Fibroblast of the aortic adventitia (primary cell): ENCODE measurements at places on chromosomes 4 and X.

- no peak for DNase-seq
Observed at GRCh38 chrX:124606724-124607123, 260.4 kb downstream of the SH2D1A start.

DNA sequence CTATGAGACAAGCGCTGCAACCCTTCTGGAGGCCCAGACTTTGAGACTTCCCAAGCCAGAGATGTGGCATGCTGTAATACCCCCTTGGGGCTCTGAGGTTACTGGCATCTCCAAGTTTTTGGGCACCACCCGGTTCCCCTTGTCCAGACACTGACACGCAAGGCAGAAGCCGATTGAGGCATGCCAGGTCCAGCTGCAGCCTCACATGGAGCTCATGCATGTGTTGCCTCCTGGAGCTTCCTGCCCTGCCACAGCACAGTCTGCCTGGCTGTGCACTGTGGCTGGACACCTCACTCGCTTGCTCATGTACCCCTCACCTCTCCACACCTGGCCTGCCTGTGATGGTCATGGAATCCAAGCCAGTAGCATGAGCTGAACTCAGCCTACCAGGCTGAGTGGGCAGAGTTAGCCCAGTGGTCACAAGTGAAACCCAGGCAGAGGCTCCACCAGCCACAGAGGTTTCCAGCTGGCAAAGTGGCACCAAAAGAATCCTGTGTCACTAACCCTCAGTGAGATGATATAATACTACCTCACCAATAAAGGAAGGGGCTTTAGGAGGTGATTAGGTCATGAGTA lies 789.2 kb upstream of the INTU start:
- DNase-seq = no peak

DNA sequence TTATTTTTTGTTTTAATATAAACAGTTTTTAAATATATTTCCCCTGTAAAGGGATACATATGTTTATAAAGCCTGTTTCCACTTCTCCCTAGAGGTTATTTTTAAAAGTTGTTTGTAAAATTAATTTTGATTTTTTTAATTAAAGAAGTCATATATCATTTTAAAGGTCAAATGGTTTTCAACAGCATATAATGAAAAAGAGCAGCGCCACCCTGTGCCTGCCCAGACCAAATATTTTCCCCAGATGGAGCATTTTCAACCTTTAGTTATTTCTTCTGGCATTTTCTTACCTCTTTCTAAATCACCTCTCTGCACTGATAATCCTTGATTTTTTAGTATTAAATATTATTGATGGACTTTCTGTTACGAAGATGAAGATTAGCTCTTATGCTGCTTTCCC lies 21.0 kb downstream of the MSX1 start:
- no peak for DNase-seq

DNA sequence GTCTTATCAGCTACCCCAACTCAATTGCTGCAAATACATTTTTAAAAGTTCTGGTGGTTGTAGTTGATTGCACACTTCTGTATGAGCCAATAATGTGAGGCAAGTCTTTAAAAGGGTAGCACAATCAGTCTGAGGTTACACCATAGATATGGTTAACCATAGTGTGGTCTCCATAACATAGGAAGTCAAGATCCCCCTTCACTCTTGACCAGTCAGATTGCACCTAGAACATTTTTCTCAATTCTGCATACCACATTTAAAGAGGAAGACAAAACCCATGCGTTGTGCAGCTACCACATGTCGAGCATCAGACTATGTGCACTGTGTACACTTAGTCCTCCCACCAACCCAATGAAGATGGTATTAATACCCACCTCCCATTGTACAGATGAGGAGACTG lies 26.5 kb upstream of the CYBB start:
- no peak for DNase-seq

DNA sequence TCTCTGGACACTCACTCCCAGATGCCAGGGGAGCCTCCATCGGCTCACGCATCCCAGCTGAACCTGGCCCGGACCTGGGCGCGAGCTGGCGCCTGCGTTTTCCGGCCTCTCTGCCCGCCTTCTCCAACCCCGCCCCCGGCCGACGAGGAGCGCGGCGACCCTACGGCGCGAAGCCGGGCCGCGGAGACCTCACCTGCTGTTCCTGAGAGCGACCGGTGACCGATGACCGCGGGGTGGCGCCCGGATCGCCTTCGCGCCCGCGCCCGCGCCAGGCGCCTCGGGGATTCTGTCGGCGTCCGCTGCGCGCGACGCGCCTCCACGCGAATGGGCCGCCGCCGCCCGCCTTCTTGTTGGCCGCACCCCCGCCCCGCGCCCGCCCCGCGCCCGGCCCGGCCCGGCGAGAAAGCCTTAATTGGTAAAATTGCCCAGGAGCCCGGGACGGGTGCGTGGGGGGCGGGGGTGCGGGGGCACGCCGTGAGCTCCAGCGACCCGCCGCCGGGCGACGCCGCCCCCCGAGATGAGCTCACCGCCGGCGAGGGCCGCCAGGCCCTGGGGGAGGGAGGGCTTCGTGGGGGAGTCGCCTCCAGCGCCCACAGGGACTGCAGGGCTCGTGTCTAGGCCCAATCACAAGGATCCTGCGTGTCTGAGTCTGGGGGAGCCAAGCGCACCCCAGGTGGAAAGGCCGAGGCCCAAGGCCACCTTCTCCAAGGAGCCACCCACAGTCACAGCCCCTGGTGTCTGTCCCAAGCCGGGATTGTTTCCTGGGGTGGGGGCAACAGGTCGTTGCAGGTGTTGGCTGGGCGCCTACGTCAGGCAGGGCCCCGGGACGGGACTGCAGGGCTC lies at the start of gene FLNA:
TSS of gene FLNA (minus strand) at position 322 of the 843 bp plus-strand sequence. CDS start 3,389 bp downstream, outside the sequence.
- no peak for DNase-seq

GRCh38 chrX:154654925-154655324 lies 1.5 kb upstream of the CTAG2 start:
- DNase-seq = no peak

GRCh38 chrX:40090050-40090804 lies 7.5 kb downstream of the BCOR start:
- DNase-seq = no peak

GRCh38 chr4:5752376-5753184 lies 41.6 kb downstream of the EVC start:
- peak; percentile 75 for DNase-seq

DNA sequence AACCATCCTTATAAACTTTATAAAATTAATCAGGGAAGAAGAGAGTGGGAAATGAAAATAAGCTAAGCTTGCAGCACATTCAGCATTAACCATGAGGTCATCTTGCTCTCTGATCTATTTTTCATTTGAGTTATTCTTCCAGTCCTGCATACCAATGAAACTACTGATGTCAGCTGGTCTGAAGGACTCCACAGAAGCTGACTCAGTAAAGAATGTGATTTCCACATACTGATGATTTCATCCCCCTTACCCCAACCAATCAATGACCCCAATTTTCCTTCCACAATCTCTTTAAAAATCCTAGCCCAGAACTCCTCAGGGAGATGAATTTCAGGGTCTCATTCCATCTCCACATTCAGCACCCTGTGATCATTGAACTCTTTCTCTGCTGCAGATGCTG lies 18.8 kb upstream of the DSPP start:
- peak; percentile 86 for DNase-seq

DNA sequence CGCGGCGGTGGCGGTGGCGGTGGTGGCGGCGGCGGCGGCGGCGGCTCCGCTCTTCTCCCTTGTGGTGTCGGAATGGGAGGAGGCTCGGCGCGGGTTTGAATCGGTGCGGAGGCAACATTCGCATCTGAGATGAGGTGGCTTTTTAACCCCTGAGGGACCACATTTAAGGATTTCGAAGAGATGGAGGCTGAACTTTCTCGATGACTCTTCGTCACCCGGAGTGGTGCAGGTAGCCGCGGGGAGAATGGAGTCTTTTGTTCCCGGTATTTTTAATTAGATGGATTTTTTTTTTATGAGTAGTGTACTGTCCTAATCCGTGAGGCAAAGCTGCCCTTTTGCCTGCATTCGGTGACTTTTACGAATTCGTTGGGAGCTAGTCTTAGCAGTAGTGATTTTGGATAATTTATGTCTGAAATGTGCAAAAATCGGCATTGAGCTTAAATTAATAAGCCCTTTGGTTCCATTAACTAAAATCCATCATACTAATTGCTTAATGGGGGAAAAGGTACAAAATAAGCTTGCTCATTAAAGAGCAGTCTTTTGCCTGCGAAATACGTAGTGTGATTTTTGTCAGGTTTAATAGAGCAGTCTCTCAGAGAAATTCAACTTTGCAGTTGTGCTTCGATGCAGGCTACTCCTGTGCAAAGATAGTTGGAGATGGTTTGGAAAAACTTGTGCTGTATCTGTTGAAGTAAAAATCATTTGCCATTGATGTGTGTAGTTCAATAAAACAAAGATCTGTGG lies 206.2 kb downstream of the TENM3 start:
- peak; percentile 26 for DNase-seq

- no peak for DNase-seq
Observed at GRCh38 chr4:123244137-123244536, 152.5 kb upstream of the SPRY1 start.

DNA sequence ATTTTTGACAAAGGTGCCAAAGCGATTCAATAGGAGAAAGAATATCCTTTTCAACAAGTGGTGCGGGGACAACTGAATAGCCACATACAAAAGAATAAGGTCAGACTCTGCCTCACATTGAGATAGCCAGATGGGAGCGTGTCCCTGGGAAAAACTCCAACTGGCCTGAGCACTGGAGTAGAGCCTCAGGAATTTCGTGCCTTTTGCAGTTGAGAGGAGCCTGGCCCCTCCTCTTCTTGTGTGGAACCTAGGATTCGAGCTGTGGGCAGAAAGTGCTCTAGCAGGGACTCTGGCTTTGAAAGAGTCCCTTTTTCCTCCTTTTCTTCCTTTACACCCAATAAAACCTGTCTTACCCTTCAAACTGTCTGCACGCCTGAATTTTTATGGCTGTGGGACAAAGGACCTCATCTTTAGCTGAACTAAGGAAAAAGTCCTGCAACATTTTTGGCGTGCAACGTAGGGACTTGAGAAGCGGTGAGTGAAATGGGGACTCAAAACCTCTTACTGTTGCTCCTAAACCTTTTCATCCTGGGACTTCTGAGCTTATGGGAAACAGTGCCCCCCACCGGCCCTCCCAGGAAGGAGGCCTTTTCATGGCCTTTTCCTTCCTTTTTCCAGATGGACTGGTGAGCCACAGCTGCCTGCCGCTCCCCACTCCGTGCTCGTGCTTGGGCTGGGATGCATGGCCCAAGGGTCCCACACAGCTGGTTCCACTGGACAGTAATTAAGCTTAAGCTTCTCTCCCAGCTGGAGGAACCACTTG lies 68.6 kb downstream of the BMP15 start:
- no peak for DNase-seq

DNA sequence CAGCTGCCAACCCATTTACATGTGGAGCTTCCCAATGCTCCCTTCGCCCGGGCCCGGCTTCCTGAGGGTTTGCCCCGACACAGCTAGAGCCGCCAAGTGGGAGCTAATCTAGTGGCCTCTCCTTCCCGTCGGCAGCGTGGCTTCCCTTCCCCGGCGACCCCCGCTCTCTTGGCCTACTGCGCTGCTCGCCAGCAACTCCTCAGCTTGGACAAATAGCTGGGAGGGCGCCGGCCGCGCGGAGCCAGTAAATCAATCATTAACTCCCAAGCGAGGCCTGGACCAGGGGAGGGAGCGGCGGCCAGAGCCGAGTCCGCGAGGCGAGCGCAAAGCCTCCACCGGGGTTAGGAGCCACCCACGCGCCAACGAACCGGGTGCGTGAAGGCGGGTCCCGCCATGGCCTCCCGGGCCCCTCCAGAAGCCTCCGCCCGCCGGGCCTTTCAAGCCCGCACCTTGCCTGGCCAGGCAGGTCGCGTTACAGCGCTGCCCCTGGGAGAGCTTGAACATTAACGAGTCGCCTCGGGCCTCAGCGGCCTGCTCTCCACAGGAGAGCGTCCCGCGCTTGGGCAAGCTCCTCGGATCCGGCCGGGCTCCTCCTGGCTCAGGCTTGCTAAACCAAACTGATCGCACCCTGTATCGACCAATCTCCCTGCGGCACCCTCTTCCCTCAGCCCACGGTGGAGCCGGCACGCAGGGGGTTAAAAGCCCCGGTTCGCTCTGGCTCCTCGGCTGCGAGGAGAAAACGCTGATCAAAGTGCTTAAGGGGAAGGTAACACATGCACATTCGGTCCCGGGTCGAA lies 10.6 kb upstream of the BCOR start:
- DNase-seq = peak; percentile 65

GRCh38 chr4:162510115-162510514 lies 346.3 kb upstream of the FSTL5 start:
- DNase-seq = no peak

DNA sequence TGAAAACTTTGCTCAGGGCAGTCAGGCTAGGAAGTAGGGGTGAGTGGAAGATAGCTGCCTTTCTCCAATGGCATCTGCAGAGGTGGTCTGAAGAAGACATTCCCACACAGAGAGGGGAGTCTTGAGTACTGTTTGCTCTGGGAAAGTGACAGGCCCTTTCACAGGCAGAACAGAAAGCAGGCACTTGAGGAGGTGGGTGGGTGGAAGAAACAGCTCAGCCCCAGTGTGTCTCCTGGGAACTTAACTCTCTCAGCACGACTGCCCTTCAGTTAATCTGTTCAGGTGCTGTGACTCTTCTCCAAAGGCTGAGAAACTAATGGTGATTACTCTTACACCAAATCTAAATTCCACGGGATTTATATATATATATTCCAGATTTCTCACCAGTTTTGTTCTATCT lies 28.3 kb downstream of the ENOPH1 start:
- no peak for DNase-seq

- no peak for DNase-seq
Observed at GRCh38 chrX:1558761-1559468, 21.9 kb upstream of the P2RY8 start.

- DNase-seq = no peak
Observed at GRCh38 chr4:3744901-3745300, 21.3 kb upstream of the ADRA2C start.

GRCh38 chr4:183098723-183099536 lies at the start of gene WWC2:
Gene WWC2, plus strand, starts transcription at chr4:183099257. Its CDS starts 235 bp downstream, at chr4:183099492.
- peak; percentile 88 for DNase-seq

- DNase-seq = no peak
Observed at GRCh38 chr4:7194251-7195140, 2.2 kb downstream of the SORCS2 start.

DNA sequence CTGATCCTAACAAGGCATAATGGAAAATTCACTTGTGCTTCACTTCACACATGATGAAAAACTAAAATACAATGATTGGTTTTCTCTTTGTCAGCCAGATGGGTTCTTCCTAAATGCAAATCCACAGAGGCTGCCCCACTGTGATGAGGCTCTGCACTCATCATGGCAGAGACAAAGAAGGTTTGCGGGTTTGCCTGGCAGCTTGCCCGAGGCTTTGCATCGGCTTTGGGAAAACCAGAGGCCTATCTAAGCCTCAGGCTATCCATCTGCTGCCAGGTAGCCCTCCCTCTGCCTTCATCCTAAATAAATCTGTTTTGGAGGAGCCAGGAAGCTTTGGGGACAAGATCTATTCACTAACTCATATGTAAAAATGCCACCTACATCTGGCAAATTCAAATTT lies 244.2 kb downstream of the PACRGL start:
- no peak for DNase-seq

GRCh38 chr4:80360900-80361299 lies 25.4 kb downstream of the CFAP299 start:
- DNase-seq = peak; percentile 16

DNA sequence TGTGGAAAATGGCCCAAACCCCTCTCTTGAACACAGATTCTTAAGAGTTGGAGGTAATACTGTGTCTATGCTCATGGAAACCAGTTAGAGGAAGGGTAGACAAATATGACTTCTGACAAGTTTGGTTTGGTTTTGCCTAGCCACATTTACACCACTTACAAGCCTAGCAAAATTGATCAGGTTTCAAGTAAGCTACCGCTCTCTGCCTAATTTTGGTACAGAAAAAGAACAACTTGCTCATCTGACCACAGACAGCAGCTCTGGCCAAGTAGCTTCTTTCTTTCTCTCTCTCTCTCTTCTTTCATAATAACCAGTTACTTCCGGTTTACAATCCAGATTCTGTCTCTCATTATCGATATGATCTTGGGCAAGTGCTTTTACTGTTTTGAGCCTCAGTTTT lies 260.0 kb downstream of the GLUD2 start:
- peak; percentile 6 for DNase-seq
